ENCODE measurements at places on chromosomes 11 and 22.

DNA sequence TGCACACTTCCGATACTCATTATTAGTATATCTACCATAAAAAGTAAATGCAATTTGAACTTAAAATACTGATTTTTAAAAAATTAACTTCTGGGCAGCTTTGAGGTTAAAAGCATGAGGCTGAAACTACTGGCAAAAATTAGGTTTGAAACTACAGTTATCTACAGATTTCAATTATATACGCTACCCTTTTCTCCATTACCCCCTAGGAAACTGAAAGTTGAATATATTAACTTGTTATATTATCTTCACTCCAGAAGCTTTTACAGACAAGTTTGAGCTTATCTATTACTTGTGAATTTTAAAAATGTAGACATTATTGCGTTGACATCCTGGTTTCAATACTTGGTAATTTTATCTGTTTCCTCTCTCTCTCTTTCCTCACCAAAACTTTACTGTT is 96.7 kb upstream of the DDI1 start:
- DNase-seq, result no peak

GRCh38 chr11:69744435-69744834 is 30.7 kb downstream of the FGF4 start:
- no peak for DNase-seq

DNA sequence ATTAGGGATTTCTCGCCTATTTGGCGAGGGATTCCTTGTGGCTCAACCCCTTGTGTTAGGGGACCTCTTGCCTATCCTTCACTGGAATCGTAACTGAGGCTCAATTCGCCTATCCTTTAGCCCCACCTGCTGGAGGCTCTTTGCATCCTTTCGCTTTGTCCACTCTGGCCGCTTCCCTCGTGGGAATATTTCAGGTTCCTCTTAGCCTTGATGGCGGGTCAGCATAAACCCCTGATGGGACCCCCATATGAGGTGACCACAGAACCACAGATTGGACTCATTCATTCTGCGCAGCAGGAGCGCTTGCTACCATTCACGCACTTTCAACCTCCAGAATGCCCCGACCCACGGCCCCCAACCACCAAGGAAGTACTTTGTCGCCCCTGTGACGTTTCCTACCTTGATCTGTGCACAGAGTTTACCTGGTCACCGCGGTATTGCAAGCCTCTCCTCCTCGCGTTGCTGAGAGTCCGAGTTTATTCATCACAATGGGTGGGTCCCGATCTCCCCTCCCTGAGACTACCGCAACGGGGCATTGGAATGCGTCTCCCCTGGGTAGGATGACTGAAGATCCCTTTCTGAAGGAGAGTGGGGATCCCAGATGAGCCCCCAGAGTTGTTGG is at the start of gene OR52N2:
Gene OR52N2 (plus strand): TSS at position 425 of the 622 bp plus-strand sequence. CDS start 11,412 bp downstream, outside the sequence.
- DNase-seq, result peak; percentile 52

DNA sequence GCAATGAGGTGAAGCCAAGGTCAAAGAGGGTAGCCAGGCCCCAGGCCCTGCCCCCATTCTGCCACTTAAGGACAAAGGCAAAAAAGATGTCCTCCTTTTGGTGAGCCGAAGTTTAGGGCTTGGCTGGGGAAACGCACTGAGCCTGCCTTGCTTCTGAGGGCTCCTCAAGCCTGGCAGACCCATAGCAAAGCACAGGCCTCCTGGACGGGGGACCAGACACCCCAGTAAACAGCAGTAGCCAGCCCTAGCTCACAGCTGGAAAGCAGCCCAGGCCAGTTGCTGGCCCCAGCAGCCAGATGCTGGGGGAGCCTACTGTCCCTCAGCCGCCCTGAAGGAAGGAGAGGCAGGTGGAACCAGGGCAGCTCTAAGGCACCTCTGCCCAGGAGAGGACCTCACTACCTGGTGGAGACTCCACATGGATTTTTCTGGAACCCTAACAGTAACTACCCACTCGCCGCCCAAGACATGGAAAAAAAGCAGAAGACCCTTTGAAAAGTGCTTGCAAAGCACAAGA is 3.8 kb upstream of the PYGM start:
- no peak for DNase-seq

GRCh38 chr11:84819537-84819936 is 807.6 kb downstream of the DLG2 start:
- no peak for DNase-seq

- no peak for DNase-seq
These were observed 29.8 kb downstream of the ARHGAP42 start for GRCh38 chr11:100716838-100717237.

DNA sequence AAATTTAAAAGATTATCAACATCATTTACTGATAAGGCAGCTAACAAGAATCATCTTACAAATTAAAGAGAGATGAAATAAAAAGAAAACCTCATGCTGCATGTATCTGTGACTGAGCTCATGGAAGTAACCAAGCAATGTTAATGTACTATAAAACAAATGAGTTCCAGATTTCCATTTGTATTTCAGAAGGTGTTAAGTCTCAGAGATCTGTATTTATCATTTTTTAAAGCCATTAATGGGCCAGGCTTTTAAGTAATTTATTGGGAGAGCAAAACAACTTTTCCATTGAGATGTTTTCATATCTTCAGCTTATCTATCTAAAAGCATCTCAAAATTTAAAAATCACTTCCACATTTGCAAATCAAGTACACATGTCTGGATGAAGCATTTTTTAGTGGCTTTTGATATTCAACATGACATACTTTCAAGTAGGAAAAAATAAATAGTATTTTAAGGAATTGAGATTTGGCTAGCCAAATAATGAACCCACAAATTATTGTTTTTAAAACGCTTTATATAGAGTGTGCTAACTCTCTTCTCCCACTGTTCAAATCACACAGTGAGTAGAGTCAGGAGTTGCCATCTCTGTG is 17.9 kb upstream of the BBOX1 start:
- DNase-seq, result no peak

GRCh38 chr11:79940165-79940564 is 499.3 kb upstream of the TENM4 start:
- DNase-seq, result no peak

DNA sequence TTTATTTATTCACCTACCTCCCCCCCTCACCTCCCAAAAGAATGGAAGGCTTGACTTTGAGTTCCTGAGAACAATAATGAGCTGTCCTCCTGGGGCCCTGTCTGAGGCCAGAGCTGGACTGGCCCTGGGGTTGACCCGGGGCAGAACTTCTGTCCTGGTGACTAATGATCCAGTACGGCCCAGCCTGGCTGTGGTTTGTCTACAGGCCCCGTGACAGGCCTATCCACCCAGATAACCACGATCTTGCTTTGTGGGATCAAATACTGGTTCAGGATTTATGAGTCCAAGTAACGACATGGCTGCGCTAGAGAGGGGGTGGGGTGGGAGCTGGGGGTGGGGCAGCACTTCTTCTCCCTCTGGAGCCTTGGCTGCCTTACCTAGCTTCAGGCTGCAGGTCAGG is 81.5 kb downstream of the WT1 start:
- DNase-seq, result no peak

GRCh38 chr11:70656252-70656651 is 257.9 kb downstream of the CTTN start:
- no peak for DNase-seq

DNA sequence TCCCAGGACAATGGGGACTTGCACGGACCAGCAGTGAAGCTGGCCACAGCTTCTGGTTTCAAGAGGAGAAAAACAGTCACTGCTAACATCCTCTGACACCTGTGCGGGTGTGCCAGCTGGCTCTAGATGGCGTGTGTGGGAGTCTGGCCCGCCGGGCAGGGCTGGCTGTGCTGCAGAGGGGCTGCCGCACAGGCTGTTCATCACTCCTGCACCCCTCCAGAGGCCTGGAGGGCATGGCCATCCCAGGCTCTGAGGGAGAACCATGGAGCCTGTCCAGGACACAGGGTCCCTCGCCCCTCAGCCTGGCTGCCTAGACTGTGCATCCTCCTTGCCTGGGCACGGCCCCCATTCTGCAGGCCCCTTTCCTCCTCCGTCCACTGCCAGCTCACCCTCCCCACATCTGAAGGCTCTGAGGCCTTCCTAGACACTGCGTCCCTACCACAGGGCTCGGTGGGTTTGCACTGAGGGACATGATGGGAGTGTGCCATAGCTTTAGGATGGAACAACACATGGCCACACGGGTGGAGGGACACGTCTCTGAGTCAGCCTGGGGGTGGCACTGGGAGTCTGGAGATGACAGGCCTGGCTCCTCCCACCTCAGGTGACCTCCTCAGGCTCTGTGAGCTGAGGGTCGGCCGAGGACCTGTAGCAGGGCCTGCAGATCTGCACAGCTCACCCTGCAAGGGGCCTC is 42.1 kb upstream of the GNB1L start:
- DNase-seq, result no peak

- no peak for DNase-seq
These were observed 1075.5 kb downstream of the NTM start for GRCh38 chr11:132445859-132446291.

GRCh38 chr11:121613724-121614123 is 161.0 kb upstream of the SORL1-AS1 start:
- no peak for DNase-seq

DNA sequence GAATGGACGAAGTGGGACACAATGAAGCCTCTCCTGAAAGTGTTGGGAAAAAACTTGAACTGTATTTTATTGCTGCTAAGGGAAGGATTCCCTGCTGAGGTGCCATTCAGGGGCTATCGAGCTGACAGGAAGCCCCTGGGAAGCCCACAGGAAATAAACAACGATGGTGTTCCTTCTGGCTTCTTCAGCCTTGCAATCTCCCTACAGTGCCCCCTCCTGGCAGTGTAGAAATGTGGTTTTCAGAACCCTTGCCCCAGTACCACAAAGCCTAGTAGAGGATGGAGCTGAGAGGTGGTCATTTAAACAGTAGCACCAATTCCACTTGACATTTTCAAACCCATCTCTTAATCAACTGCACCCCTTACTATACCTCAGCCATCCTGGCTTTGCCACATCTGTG is 676.7 kb upstream of the ARHGAP42 start:
- no peak for DNase-seq

- no peak for DNase-seq
These were observed 2.5 kb downstream of the FCHSD2 start for GRCh38 chr11:73139476-73140198.

- DNase-seq, result no peak
These were observed 82.5 kb upstream of the DDI1 start for GRCh38 chr11:103953797-103954486.
